Endothelial cell (in vitro differentiated cells): ENCODE measurements at places on chromosomes 2 and 18. TPM values are rescaled to one million over a fixed set of nuclear protein-coding genes. Genes with fewer than 3 reads are reported as not detected.

- DNase-seq, result no peak
Observed at GRCh38 chr2:60215386-60215901, 338.0 kb downstream of the BCL11A start.

DNA sequence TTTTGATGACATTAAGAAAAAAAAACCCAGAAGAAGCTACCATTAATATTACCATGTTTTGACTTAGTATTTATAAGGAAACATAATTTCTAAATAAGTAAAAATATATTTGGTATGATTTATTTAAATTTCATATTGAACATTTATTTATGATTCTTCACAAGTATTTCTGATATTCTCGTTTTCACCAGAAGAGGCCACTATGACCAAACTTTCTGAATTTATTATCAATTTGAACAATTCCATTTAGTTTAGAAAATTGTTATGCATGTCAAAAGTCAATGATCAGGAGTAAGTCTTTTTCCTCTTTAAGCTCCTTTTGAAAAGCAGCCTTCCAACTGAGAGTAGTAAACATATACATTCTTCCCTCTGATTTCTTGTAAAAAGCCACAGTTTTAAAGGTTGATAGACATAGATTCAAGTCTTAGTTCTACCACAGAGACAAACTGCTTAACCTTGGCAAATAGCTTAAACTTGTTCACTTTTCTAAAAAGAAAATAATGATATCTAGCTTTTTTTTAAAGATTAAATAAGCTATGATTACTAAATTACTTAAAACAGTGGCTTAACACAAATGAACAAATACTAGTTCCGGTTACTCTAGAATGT is 329.9 kb downstream of the TRIB2 start:
- no peak for DNase-seq

GRCh38 chr2:153386481-153386897 is 92.1 kb downstream of the RPRM start:
- no peak for DNase-seq

GRCh38 chr18:47108998-47109405 is 41.3 kb downstream of the HDHD2 start:
- no peak for DNase-seq

- DNase-seq, result no peak
Observed at GRCh38 chr2:186551323-186552050, 38.4 kb upstream of the ITGAV start.

DNA sequence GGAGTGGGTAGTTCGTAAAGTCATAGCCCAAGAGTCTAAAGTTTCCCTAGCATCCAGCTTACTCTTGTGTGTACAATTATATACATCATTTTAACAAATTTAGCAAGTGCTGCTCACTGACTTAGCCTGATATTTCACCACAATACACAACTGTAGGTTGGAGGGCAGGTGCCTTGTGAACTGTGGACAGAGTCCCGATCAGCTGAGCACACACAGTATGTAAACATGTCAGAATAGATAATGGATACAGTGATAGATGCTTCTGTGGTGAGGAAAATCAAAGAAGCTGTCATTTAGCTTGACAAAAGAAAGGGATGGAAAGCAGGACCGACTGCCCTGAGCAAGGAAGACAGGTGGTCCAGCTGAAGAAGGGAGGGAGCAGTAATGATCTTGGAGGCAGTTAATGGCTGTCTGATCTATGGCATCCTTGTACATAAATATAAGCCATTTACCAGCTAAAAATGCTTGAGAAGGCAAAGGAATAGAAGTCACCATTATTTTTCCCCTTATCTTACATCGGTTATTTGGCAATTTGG is 372.8 kb upstream of the UBE2E3 start:
- no peak for DNase-seq

- no peak for DNase-seq
Observed at GRCh38 chr2:214652473-214652872, 157.0 kb downstream of the BARD1 start.

GRCh38 chr2:57126410-57126809 is 920.2 kb upstream of the VRK2 start:
- peak; percentile 26 for DNase-seq

Gene FAP
- not detected for total RNA-seq

Gene VWA3B
- total RNA-seq, result not detected

Gene POMC
- 0.64 TPM for total RNA-seq

Gene REG3A
- not detected for total RNA-seq

Gene IL1RL2
- not detected for total RNA-seq

Gene TUBA3D
- not detected for total RNA-seq

Gene SERPINB10
- total RNA-seq, result not detected

Gene AQP12A
- total RNA-seq, result not detected

Gene TUBB8B
- 1.4 TPM for total RNA-seq
